Erythroblast (primary cell): ENCODE measurements at places on chromosomes 2 and 18.

DNA sequence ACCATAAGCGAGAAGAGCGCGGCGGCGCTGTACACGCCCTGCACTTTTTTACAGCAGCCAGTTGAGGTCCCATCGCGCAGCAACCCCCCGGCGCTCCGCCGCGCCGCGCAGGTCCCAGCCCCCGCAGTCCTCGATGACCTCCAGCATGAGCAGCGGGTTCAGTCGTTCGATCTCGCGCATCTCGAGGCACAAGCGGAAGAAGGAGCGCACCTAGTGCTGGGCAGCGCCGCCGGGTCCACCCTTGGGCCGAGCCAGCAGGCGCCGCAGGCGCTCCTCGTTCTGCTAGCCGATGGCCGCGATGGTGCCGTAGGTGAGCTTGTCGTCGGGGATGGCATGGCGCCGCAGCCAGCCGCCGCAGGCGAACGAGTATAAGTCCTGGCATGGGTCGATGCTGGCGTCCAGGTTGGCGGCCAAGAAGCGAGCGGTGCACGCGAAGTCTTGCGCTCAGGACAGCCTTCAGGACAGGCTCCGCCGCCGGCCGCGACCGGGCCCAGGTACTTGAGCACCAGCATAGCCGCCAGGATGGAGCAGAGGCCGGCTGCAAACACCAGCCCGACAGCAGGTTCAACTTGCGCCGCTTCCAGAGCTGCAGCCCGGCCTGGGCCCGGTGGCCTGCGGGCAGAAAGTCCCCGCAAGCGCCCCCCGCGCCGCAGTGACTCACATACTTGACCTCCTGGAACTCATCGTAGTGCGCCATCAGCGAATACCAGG lies 8.3 kb downstream of the ALPP start:
- DNase-seq, result no peak

DNA sequence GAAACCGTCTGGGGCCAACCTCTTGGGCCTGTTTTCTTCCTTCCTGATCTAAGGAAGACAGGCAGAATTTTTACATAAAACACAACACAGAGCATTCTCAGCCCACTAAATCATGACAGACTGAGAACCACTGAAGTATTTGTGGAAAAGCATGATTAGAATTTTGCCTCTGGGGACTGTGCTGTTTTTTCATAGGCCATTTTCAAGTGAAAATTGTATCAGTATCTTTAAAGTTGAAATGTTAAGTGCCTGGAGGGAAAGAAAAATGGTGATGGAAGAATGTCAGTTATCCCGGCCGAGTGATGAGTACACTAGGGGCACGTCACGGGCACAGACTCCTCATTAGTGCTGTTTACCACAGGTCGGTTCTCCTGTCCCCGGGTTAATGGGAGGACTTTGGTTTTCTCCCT lies 36.9 kb downstream of the EHD3 start:
- DNase-seq, result no peak

GRCh38 chr18:74303936-74304335 lies 11.7 kb upstream of the C18orf63 start:
- no peak for DNase-seq

DNA sequence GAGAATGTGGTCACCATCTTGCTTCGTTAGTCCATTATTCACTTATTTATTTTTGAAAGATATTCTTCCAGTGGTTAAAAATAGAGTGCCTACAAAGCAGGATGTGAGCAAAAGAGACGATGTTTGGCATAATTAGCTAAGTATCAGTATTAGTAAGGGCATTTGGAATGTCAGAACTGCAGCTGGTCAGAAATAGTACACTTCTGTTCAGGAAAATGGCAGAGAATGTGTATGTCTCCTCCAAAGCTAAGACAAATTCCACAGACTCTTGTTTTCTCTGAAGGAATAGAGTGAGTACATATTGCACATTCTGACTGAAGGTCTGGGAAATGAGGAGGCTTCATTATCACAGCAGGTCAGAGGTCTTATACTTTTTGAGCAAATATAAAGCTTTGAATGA lies 209.0 kb downstream of the L3MBTL4 start:
- no peak for DNase-seq

DNA sequence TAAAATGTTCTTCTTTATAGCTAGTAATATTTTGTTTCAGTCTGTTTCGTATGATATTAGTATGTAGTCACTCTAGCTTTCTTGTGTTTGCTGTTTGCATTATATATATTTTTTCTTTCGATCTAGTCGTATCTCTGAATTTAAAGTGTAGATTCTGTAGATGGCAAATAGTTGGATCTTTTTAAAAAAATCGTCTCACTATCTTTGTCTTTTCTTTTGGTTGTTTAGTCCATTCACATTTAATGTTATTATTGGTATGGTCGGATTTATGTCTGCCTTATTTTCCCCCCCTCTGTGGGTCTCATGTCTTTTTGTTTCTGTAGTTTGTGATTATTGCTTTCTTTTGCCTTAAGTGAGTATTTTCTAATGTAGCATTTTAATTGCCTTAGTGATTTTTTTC lies 84.3 kb downstream of the AGPS start:
- DNase-seq, result no peak
